ENCODE measurements at places on chromosomes 2 and 18.

DNA sequence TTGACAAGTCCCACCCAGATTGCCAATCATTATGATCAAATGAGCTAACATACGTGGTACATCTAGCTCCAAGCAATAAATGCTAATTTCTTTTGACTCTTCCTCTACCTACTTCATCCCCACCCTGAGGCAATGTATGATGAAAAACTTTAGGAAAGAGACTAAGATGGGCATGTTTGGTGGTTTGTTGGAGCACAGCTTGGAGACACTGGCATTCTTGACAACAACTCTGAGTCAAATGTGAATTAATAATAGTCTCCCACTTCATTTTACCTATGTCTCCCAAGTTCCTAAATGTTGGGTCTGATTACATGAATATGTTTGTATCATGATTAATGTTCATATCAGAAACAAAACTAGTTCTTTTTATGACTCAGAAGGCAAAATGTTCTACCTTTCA is 36.6 kb downstream of the EXOC6B start:
- no peak for DNase-seq

DNA sequence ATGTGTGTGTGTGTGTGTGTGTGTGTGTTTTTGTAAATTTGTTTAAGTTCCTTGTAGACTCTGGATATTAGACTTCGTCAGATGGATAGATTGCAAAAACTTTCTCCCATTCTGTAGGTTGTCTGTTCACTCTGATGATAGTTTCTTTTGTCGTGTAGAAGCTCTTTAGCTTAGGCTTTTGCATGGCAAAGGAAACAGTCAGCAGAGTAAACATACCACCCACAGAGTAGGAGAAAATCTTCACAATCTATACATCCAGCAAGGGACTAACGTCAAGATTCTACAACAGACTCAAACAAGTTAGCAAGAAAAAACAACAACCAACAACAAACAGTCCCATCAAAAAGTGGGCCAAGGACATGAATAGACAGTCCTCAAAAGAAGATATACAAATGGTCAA is 336.7 kb upstream of the ATP5MC3 start:
- no peak for DNase-seq

DNA sequence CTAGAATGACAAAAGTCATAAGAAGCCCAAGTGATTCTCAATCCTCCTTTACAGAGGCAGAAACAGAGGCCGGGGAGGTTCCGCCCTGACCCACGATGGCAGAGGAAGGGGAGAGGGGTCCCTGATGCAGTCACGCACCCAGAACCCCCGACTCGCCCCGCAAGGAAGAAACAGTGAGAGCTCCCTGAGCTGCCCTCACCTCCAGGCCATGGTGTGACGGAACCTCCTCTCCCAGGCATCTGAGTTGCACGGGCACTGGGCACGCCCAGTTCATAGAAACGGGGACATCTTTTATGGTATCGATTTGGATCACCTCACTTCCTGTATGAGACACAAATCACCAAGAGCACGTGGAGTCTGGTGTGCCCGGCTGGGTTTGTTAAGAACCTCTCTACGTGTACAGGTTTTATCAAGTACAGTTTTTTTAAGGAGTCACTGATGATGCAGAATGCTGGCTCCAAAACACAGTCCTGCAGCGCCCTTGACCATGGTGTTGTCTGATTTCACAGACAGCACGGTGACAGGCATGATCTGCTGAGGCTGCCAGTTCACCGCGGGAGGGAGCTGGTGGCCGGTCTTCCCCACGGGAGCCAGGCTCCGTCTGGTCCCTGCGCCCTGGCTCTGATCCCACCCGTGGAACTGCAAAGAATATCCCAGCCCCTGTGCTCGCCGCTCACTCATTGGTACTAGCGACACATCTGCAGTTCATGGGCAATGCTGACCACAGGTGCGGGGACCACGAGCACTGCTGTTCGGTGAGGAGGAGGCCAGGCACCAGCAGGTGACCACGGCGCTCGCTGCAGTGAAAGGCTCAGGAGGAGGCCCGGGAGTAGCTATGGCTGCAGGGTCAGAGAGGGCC is 35.6 kb downstream of the PXDN start:
- no peak for DNase-seq

- peak; percentile 23 for DNase-seq
Observed at GRCh38 chr2:216033403-216033802, 20.1 kb upstream of the MREG start.

GRCh38 chr2:2192091-2192955 is 138.8 kb downstream of the MYT1L start:
- DNase-seq: no peak

- DNase-seq: no peak
Observed at GRCh38 chr18:76328140-76328539, 166.9 kb downstream of the ZNF516 start.

DNA sequence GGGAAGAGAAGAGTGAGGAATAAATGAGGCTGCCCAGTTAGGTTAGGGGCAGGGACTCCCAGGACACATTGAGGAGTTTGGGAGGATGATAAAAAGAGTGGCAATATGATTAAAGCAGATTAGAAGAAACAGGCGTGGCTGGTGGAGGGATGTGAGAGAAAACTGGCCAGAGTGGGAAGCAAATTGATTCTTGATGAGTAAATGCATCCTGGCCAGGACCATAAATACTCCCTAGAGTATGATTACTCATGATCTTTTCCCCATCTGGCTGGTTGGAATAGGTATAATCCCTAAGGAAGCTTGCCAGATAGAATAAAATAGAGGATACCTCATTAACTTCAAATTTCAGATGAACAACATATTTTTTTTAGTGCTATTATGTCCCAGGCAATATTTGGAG is 21.5 kb upstream of the DAW1 start:
- no peak for DNase-seq

DNA sequence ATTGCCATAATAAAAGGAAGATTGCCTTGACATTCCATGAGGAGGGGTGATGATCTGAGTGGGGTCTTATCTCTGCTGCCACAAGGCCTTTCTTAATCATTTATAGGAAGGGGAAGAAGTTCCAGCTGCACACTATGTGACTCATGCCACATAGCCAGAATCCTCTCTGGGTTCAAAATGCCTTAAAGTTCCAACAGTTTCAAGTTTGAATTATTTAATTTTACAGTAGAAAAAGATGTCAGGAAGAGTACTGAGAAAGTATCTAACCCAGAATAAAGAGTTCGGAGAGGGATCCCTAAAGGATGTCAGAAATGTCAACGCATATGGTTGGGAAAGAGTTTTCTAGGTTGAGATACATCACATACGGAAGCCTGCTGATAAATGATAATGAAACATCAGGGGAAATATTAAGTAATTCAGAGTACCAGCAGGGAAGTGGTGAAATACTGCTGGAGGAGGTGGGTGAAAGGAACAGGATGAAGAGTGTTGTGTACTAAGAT is 999.9 kb downstream of the TSN start:
- no peak for DNase-seq
